Left colon (tissue), 2 donors: ENCODE measurements at places on chromosomes 13 and 19. TPM values are rescaled to one million over a fixed set of nuclear protein-coding genes. Genes with fewer than 3 reads are reported as not detected.
A peak's percentile ranks its signal among the peaks of the same experiment; 100 is the strongest.

- no peak for DNase-seq
These were observed 27.2 kb downstream of the ADPRHL1 start for GRCh38 chr13:113425941-113426590.

GRCh38 chr13:53703371-53704080 lies 674.9 kb downstream of the OLFM4 start:
- no peak for DNase-seq

- peak; percentile 39 for DNase-seq
These were observed 829 bp downstream of the B3GLCT start for GRCh38 chr13:31200637-31200971.

GRCh38 chr19:39126312-39127187 lies 964 bp downstream of the PAK4 start:
- DNase-seq, result peak; percentile 79

- DNase-seq, result peak; percentile 79
These were observed 1.7 kb downstream of the NR2F6 start for GRCh38 chr19:17243830-17244617.

DNA sequence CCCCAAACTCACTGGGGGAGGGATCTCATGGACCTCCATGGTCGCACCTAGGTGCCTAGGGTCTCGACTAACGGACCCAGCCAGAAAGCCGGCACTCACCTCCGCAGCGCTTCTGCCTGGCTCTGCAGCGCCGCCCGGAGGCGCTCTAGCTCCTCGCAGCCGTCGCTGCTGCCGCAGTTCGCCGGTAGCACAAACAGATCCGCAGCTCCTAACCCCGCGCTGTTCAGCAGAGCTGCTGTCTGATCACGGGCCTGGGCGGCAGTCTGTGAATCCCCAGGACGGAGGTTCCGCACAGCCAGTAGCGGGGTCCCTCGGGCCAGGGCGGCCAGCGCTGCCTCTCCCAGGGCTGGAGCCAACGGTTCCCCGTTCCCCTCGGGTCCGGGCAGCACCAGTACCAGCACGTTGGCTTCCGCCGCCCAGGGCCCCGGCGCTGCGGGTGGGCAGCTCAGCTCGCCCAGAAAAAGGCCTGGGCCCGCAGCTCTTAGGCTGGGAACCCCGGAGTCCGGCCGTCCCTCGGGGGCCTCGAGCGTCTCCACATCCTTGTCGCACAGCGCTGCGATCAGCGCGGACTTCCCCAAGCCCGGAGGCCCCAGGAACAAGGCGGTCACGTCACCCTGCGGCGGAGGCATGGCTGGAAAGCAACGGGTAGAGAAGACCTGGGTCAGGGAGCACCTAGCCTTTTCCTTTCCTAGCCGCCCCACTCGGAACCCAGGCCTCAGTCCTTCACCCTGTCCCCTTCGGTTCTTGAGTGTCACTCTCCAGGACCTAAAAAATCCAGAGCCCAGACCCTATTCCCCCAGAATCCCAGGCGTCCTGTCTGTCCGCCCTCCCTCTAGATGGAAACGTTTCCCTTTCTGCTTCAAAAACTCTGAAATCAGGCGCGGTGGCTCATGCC lies 977 bp downstream of the IRGQ start:
- peak; percentile 56 for DNase-seq

DNA sequence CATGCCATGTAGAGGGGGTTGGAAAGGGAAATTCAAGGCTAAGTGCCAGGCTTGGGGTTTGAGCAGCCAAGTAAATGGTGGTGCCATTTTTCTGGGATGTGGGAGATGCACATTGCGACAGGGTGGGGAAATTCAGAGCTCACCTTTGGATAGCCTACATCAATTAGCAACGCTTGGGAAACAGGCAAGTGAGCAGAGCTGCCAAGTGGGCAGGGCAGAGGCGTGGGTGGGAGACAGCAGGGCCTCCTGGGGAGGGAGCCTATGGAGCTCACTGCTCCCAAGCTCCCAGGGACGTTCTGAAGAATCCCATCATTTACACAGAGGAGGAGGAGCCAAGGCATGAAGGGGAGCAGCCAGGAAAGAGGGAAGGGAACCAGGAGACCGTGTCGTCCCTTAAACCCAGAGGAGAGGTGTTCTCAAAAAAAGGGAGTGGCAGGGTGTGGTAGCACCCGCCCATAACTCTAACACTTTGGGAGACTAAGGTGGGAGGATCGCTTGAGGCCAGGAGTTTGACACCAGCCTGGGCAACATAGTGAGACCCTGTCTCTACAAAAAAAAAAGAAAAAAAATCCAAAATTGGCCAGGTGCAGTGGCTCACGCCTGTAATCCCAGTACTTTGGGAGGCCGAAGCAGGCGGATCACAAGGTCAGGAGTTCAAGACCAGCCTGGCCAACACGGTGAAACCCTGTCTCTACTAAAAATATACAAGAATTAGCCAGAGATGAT lies 11.5 kb upstream of the CCNE1 start:
- DNase-seq, result no peak

- DNase-seq, result no peak
These were observed 415.8 kb upstream of the KLF12 start for GRCh38 chr13:74550039-74550438.

DNA sequence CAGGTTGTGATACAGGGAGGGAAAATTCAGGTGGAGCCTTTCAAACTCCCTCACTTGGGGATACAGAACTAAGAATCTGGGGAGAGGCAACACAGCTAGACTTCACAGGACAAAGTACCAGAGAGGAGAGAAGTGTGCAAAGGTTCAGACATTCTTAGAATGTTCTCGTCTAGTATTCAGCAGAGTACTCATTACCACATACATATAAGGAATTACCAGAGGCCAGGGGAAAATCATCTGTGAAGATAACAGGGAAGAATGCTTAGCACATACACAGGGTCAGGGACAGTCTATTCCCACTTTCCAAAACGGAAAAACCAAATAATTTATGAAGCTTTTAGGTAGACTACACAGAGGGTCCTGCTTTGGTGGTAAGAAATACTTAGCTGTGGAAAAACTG lies 58.1 kb downstream of the TRPC4 start:
- DNase-seq, result no peak

DNA sequence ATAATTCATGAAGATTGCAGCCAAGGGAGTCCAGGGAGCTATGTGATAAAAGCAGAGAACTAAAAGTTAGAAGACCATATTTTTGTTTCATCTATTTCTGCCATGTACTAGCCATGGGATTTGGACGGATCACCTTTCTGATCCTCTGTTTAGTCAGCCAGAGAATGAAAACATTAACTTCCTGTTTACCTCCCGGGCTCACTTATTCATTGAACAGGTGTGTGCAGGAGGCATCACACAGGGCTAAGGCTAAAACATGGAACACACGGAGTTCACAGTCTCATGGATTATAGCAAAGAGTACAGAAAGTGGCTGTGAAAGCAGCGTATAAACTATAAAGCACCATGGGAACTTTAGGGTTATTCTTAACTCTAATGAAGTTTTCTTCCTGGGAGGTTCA lies 96.8 kb downstream of the GPR12 start:
- no peak for DNase-seq

GRCh38 chr13:112728375-112729126 lies 38.7 kb downstream of the ATP11A start:
- no peak for DNase-seq

- no peak for DNase-seq
These were observed 82.0 kb downstream of the MYO16 start for GRCh38 chr13:108711386-108711785.

GRCh38 chr13:71634182-71634581 lies 232.8 kb downstream of the DACH1 start:
- no peak for DNase-seq

- no peak for DNase-seq
These were observed at the start of gene CILP2 for GRCh38 chr19:19538061-19538784. CILP2 (plus strand) TSS chr19:19538265; CDS start chr19:19538350, 85 bp downstream.

Gene TEX101
- total RNA-seq, result 0.27 TPM

Gene ACER1
- not detected for total RNA-seq

Gene TINCR
- 7.2 TPM for total RNA-seq

Gene PBX4
- total RNA-seq, result 2.5 TPM

Gene ZNF69
- 17.3 TPM for total RNA-seq

Gene KLHL26
- 10.1 TPM for total RNA-seq

Gene ZNF700
- total RNA-seq, result 20.0 TPM
